ENCODE measurements at places on chromosomes 11 and 22.

- DNase-seq: no peak
Measured at GRCh38 chr11:95104856-95105255, 15.2 kb downstream of the ENDOD1 start.

GRCh38 chr11:129249351-129249750 lies 57.2 kb upstream of the ARHGAP32 start:
- no peak for DNase-seq

- DNase-seq: no peak
Measured at GRCh38 chr11:13216711-13217075, 60.9 kb upstream of the BMAL1 start.

DNA sequence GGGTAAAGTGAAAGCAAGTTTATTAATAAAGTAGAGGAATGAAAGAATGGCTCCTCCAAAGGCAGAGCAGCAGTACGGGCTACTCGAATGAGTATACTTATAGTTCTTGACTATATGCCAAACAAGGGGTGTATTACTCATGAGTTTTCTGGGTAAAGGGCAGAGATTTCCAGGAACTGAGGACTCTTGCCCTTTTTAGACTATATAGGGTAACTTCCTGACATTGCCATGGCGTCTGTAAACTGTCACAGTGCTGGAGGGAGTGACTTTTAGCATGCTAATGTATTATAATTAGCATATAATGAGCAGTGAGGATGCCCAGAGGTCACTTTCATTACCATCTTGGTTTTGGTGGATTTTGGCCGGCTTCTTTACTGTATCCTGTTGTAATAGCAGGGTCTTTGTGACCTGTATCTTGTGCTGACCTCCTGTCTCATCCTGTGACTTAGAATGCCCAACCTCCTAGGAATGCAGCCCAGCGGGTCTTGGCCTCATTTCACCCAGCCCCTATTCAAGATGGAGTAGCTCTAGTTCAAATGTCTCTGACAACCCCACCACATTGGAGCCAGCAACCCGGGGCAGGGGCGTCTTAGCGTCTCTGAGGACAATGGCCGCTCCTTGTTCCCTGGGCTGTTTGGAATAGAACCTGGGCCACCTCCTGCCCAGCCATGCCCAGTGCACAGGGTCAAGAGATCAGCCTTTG lies 34.9 kb upstream of the CD82 start:
- peak; percentile 25 for DNase-seq

DNA sequence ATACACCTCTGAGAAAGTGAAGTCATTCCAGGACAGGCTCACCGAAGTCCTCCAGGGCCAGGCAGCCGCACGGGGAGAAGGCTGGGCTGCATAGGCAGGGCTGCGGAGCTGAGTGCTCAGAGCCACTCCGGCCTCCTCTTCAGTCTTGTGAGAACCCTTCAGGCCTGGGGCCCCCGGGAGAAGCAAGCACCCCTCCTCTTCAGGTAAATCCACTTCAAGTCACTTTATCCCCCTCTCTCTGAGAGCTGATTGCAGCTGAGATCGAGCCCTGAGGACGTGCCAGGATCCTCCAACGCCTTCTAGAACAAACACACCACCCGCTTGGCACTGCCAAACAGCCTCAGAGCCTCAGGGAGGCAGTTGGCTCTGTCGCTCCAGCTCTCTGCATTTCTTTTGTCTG lies 1526.3 kb downstream of the BRD1 start:
- DNase-seq: no peak

DNA sequence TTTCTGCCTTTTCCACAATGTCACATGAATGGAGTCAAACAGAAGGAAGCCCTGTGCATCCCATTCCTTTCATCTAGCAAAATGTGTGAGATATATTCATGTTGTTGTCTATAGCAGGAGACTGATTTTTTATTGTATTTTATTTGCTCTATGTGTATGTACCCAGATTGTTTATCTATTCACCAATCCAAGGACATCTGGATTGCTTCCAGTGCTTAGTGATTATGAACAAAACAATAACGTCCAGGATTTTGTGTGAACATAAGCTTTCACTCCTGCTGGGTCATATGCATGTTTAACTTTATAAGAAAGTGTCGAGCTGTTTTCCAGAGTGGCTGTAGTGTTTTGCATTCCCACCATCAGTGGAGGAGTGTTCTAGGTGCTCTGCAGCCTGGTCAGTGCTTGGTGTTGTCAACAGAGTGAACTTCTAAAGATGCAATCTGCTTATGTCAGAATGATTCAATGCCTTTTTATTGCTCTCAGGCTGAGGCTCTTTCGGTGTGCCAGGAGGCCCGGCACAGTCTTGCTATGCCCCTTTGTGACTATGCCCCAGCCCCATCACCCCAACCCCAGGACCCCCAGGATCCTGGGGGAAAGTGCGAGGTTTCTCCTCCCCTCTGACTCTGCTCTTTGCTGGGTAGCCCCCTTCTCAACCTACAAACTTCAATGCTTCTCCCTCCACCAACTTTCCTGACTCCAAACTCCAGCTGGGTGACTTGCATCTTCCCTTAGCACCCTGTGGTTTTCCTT lies 19.9 kb upstream of the SYT13 start:
- DNase-seq: no peak

- peak; percentile 50 for DNase-seq
Measured at GRCh38 chr11:77547863-77548551, 41.7 kb upstream of the AQP11 start.

Measured in stimulated activated effector memory CD8-positive, alpha-beta T cell treated with anti-CD3 and anti-CD28 coated beads, Interleukin-12 subunit alpha, Interleukin-12 subunit beta, amount 100 ng/mL, for 72 hours (primary cell).